SJCRH30 (cell line): ENCODE measurements at places on chromosomes 2 and 18. TPM values are rescaled to one million over a fixed set of nuclear protein-coding genes. Genes with fewer than 3 reads are reported as not detected.

DNA sequence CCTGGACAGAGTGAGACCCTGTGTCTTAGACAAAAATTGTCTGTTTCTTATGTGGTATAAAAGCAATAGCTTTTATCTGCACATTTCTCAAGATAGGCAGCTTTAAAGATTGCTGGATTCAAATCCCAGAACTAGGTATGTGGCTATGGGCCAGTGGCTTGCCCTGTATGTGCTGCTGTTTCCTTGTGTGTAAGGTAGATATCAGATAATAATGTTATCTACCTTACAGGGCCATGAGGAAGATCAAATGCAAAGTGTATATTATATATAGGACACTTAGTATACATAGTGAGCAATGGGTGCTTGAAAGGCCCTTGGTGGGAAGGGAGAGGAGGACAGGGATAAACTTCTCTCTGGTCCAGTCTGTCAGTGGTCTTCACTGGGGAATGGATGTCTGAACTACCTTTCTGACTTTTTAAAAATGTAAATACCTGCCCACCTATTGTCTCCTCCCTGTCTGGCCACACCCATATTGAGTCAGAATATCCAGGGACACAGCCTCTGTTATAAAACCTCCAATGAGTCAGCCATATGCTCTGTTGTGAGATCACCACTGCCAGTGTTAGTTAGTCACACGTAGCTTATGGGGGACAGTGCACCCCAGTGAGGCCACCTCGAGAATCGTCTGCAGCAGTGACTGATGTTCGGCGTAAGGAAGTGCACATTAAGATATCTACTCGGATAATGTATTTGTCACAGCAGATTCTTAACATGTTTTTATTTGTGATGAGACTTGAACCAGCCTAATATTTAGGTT lies 383.4 kb downstream of the PTPRM start:
- no peak for DNase-seq

GRCh38 chr2:37857575-37858399 lies 67.3 kb upstream of the RMDN2 start:
- DNase-seq = peak; percentile 48

GRCh38 chr2:26577442-26578112 lies 63.6 kb downstream of the CIB4 start:
- peak; percentile 66 for DNase-seq

- DNase-seq = no peak
These were observed 113.8 kb upstream of the NRXN1 start for GRCh38 chr2:51145761-51146160.

DNA sequence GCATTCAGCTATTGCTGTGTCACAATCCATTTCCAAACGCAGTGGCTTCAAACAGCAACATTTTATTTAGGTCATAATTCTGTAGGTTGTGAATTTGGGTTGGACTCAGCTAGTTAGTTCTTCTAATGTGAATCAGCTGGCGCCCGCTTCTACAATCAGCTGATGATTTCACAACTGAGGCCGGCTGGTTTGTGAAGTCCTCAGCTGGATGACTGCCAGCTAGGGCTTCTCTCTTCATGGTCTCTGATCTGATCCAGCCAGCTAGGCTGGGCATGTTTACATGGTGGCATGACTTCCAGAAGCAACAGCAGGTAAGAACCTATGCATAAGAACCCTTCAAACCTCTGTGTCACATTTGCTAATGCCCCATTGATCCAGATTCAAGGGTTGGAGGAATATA lies 172.0 kb downstream of the SLC4A10 start:
- peak; percentile 3 for DNase-seq

DNA sequence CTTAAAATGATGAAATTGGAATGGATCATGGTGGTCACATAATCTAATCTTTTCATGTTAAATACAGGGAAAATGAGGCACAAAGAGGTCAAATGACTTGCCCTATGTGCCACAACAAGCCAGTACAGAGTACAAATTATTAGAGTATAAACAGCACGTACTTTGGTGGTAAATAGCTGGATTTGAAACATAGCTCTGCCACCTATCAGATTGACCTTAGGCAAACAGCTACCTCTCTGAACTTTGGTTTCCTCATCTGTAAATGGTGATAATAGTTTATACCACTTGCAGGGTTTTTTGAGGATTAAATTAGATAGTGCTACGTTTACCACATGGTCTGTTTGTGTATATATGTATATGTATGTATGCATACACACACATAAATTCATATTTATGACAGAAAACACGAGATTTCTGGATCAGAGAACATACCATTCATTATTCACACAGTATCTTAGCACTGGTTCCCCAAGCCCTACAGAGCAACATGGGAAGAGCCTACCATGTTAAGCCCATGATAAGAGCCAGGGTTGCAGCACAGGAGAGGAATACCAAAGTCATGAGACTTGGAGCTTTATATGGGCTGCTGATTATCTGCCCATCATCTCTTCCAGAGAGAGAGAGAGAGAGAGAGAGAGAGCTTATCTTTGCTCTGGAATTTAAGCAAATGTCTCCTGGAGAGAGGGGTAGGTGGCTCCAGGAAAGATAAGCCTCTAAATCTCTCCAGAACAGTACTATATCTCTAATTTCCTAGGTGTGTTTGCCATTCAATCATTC lies 73.5 kb downstream of the MDH1 start:
- no peak for DNase-seq

GRCh38 chr2:16559278-16560067 lies 106.2 kb downstream of the CYRIA start:
- DNase-seq = no peak

GRCh38 chr2:200399046-200399445 lies 92.6 kb downstream of the SPATS2L start:
- DNase-seq = no peak

- no peak for DNase-seq
These were observed 57.4 kb upstream of the GLI2 start for GRCh38 chr2:120678251-120678650.

DNA sequence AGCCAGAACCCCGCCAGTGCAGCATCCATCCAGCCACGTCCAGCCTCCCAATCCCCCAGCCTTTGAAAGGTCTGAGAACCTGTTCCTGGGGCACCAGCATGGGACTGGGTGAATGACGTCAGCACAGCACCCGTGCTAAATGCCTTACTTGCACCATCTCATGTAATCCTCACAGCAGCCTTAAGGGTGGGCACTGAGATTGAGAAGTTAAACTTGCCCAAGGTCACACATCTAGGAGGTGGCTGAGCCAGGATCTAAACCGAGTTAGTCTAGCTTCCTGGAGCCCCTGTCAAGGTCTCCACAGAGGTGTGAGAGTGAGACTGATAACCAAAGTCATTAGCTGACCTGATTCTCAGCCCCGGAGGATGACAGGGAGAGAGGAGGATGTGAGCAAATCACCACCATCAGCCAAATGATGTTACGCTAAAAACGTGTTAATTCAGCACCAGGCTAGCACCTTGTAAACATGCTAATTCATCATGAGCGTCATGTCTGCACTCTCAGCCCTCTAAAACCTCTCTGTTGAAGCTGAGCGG lies 4.6 kb downstream of the CD8A start:
- no peak for DNase-seq

DNA sequence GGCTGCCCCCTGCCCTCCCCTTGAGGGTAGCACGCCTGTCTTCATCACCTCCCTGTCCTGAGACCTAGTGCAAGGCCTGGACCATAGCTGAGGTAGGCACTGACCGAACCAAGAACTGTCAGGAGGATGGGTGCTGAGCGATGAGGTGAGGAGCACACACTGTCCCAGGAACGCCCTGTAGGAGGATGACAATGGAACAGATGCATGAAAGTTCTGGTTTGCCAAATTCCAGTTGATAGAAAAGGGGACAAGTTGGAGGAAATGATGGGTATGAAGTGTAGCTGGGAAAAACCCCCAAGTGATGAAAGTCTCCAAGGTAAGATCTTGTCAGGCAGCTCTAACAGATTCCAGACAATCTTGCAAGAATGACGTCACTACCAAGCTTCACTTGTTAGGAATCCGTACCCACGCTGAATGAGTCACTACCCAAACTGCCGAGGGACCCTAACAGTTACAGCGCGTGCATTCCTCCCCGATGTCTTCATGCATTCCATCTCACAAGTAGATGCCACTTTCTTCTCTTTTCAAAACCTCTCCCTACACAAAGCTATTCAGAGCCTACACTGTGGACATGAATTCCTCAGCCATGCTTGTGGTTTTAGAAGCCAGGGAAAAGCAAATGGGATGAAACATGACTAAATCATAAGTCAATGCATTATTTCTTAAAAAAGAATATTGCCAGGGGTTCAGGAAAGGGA lies 27.6 kb downstream of the MRPL33 start:
- peak; percentile 96 for DNase-seq

The ITGB1BP1 gene
- 63.0 and 68.7 TPM in 2 replicates for total RNA-seq

The STON1 gene
- 12.5 and 13.7 TPM in 2 replicates for total RNA-seq
